CD4-positive, alpha-beta T cell treated with Interleukin-10 for 1 hour (primary cell): ENCODE measurements at places on chromosomes 3 and 15.

DNA sequence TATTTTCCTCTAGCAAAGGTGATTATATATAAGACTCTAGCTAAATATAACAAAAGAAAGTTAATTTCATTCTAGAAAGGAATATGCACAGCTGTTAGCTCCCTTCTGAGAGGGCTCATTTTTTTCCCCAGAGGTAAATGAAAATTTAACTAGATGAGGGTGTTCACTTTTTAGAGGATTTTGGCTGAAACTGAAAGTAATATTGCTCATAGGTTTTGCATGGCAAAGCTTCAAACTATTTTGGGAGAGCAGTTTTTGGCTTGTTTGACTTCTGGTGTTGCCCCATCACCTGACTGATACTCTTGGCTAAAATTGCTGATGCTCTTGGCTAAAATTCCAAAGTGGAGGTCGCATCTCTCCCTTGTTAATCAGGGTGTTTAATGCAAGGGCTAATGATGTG lies 311.9 kb downstream of the EDEM1 start:
- DNase-seq: no peak

DNA sequence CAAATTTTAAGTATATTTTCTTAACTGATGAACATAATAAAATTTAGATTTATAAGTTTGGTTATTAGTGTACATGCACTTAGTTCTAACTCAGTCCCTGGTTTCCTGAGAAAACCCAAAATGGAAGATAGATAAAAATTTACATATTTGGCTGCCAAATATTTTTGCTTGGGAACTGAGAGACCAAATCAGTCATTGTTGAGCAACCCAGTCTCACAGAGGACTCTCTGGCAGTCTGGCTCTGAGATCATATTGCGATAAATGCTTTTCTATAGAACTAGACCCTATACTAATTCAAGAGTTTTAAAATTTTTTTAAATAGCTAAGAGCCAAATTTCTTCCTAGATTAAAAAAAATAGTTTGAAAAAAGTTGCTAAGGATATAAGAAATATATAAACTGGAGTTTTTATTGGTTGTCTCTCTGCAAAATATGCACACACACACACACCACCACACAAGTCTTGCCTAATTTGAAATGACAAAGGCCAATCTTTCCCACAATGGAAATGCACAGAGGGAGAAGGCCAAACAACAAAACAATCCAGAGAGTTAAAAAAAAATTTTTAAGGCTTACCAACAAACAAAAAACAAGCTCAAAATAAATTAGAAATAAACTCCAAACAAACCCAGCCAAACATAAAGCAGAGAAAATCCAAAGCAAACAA lies 259.5 kb downstream of the MECOM start:
- no peak for DNase-seq

DNA sequence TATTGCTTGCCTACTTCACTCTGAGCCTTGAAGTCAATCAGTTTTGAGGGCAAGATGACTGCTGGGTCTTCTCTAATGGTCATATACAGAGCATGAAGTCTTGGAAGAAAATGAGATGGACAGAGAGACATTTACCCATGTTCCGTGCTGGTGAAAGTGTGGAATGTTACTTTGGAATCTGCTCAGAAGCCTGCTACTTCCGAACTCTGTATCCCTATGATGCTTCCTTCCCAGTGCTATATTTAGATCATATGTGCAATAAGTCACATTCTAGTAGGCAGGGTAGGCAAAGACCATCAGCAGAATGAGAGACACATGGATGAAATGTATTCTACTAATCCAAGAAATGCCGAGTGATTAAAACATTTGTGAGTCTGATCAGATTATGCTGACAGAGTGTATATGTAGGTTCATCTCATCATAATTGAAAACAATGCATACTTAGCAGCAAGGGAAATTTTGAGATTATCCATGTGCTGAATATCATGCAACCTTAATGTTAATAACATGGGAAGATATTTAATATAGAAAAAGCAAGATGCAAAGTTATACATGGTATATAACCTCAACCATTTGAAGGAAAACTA lies 60.5 kb downstream of the RAB7A start:
- no peak for DNase-seq

DNA sequence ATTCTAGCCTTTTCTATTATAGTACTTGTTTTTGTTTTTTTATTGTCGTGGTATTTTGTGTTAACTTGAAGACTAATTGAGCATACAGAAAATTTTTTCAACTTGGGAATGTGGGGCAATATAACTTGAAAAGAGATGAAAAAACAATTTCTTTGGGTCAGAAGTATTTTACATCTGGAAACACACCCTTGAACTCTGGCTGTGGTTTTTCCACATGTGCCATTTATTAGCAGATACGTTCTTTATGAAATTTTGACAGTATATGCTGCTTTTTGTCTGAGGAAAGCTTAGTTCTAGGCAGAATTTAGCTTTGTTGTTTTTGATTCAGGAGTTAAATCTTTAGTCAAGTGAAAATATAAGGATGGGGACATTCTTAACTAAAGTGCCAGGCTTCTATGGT lies 44.7 kb downstream of the TCF12 start:
- no peak for DNase-seq

- peak; percentile 73 for DNase-seq
Measured at GRCh38 chr3:129314386-129315222, 35.9 kb downstream of the HMCES start.

- peak; percentile 20 for DNase-seq
Measured at GRCh38 chr3:51384055-51384725, 901 bp upstream of the MANF start.

DNA sequence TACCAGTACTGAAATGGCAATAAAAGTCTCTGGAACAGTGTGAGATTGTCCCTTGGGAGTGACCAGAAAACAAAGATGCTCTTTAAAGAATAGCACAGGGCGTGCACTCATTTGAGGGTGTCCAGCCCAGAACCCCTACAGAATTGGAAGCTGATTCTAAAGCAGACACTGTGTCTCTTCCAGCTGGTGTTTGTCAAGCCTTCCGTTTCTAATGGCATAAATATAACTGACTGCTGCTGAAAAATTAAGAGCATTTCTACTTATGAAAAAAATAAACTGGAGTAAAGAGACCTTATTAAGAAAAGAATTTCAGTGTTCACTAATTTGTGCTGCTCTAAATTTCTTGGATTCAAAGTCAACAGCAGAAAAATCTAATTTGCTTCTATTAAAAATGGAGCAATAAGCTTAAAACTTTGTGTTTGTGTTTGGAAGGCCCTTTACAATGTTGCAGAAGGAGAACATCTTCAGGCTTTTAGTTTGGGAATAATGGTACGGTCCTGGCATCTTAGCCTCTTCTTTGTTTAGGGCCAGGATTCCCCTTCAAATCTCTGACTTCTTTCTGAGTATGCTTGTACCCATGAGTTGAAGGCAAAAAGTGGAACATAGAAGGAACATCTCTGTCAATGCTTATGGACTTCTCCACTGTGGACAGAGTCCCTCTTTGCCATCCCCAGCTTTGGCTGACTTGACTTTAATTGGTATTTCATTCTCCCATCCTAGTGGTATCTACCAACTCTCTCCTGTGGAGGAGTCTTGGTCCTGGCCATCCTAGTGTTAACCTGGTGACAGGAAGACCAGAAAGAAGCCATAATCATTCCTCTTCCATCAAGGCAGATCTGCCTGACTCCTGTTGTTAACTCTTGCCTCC lies 65.9 kb downstream of the THSD4 start:
- DNase-seq: no peak

DNA sequence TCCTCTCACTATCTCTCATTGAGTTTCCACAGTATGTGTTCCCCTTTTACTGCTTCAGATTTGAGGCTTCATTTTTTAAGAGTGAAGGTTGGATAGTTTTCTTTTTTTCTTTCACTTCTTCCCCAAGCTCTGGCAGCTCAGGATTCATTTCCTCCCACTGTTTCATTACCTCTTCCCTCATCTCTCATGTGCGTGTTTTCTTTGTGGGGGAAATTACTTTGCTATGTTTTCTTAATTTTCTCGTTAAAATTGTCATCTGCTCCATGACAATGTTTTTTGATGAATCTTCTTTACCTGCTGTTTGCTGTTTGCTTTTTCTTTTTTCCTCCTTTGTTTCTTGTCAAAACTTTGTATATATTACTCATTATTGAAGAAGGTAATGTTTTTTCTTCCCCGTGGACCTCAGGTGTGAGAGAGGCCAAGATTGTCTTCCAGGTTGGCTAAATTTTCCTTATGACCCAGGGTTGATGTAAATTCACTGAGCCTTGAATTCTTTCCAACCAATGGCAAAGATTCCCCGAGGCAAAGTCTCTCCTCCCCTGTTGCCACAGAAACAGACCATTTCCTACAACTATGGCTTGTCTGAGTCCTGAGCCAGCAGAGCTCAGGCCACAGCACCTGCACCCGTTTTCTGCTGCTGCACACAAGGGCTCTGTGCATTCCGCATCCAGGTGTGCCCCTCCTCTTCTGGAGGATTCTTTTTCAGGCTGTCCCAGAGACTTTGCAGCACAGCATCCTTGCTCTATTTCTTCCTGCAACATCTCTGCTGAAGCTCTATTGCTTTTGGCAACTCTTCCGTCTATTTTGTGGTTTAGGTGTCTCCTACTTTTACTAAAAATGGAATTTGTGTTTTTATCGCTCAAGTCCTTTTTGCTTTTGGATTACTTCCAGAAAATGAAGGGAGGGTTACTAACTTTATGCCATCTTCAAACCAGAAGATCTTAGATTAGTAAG lies 66.1 kb downstream of the NOX5 start:
- no peak for DNase-seq

DNA sequence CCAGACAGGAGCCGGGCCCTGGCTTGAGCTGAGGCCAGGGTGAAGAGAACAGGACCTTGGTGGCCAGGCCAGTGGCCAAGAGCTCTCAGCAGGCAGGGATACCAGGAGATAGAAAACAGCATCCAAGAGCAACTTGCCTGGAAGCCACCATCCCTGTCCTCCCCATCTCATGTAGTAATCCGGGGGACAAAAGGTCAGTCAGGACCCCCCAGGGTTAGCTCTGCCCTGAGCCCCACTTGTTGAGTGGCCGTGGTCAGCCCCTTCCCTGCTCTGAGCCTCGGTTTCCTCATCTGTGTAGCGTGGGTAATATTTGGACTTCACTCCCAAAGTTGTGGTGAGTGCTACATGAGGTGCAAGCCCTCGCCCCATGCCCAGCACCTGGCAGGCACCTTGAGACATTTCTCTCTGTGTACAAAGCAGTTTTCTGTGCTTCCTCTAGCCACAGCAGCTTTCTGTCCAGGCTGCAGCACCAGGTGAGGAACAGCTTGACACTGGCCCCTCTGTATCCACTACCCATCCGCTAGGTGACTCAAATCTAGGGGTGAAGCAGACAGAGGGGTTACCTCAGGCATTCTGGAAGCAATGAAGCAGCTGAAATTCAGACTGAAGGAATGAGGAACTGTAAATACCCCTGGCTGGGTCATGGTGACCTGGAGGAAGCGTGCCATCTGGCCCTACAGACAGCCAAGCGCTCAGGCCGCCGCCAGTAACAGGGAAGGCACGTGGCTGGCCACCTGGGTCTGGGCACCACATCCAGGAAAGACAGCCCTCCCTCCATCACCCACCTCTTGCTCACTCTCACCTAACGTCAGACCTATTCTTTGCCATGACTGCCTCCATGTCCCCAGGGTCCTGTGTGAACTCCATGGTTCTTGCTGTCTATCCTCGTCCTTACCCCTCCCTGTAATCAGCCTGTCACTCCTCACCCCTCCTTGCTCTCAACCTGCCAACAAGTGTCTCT lies 6.7 kb downstream of the CISH start:
- no peak for DNase-seq

DNA sequence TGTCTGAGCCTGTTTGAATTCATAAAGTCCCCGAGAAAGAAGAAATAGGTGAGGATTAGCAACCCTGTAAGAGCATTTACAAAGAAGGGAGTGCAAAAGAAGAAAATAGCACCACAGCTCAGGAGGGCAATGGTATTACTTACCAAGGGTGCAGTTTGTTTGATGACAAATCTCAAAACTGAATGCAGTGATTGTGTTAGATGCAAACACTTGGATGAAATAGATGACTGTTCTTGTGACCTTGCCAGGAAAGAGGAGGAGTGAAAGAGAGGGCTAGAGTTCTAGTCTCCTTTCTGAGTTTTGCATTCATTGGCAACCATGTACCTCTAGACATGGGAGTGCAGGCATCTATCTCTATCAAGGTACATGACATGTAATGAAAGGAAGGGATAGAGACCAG lies 1030.8 kb upstream of the CFAP20DC start:
- no peak for DNase-seq

DNA sequence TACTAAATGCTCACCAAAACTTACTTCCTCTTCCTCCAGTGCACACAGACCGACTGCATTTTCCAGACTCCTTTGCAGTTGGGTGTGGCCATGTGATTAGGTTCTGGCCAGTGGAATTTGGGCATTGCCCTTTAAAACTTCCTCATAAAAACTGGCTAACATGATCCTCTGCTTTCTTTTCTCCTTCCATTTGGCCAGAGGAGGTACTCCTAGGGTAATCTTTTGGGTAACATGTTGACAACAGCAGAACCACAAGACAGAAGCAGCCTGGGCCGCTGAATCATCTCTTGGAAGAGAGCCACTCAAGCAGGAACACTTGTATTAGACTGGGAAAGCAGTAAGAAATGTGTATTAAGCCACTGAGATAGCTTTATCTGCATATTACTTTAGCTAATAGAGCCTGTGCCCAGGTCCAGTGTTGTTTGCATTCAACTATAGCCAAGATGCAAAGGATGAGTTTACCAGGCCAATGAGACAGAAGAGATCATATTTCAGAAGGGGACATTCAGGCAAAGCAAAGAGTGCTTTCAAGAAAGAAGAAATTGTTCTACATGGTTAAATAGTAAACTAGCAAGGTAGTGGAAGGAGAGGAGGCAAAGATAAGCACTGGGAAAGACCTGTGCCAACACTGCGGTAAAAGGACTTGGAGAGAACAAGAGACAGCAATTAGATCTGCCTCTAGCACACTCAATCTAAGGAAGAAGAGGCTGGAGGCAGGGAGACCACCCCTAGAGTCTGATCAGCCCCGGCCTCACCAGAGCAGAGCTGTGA lies 79.8 kb downstream of the PLCH1 start:
- DNase-seq: no peak

- no peak for DNase-seq
Measured at GRCh38 chr3:172467170-172467824, 19.0 kb upstream of the GHSR start.

DNA sequence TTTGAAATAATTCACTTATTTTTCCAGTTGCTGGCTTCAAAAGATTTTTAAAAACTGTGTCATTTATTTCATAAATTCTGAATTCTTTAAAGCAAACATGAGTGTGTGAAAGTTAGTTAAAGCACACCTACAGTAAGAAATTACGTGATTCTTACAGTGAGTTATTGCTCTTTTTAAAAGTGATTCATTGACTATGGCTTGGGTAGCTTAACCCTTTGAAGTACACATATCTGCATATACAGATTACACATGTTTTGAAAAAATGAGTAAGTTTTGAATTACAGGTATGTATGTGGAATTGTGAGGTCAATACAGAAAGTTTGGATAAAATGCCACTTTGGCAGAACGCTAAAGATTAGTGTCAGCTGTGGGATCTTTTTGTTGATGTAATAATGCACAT lies 64.5 kb upstream of the MBNL1 start:
- no peak for DNase-seq

- DNase-seq: no peak
Measured at GRCh38 chr3:66265649-66266048, 44.8 kb downstream of the SLC25A26 start.

DNA sequence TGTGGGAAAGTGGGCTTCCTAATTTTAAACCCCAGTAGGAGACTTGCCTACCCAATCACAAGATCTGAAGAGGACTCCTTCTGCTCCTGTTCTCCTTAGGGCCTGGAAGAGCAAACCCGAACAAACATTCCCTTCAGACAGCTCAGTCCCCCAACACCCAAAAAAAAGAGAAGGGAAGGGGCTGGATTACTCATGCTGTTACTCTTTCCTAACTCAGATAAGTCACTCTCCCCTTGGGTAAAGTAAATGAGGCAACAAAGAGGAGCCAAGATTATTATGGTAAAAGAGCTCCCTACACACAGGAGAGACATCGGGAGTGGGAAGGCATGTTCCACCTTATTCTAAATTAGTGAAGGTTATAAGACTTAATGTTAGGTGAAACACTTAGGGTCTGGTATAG lies 18.1 kb upstream of the LEKR1 start:
- DNase-seq: no peak
